ENCODE measurements at places on chromosomes 1 and 21.

- no peak for DNase-seq
These were observed 91.7 kb downstream of the COL24A1 start for GRCh38 chr1:86064899-86065298.

GRCh38 chr1:109263597-109264378, 14.4 kb downstream of the CELSR2 start:
- peak; percentile 57 for DNase-seq

DNA sequence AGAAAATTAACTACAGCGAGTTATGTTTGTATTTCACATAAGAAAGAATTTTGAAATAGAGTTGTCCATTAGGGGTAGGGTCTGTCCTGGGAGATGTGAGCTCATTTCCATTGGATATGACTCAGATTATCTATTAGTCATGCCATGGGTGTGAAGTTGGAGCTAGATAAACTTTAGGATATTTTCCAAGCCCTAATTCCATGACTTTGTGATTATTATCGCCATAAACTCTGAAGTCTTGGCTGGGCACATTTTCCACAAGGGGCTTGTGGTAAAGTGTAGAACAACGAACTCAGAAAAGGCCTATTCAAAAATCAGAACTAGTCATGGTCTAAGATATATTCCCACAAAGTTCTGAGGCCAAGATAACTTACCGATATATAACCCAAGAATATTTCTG, 396.6 kb downstream of the DPYD start:
- no peak for DNase-seq

DNA sequence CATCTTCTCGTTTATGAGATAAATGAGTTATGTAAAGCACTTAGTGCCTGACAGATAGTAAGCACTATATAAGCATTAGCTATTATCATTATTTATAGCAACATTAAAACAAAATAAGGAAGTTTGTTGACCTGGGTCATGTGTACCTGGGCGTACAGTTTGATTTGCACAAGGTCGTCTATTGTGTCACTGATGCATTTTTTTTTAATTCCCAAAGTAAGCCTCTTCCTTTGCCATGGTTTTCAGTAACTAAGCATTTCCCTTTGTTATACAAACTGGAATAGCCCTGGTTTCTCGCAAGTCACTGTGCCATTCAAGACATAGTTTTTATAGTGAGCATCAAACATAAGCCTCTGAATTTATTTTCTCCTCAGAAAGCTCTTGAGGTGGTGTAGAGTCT, 72.2 kb downstream of the CACHD1 start:
- DNase-seq = no peak

DNA sequence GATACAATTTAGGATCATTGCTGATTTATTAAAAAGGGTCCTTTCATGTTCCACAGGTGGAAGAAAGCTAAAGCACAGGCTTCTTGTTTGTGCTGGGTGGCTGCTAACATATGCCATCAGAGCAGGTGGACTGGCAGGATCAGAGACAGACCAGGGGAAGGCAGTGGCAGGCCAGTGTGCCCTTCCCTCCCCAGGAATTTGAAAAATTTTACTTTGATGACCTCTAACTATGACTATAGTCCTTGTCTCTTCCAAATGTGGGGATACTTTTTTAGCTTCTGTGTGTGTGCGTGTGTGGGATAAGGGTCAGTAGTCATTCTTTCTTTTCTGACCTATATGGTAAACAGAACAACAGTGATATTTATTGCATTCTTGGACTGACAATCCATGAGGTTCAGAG, 49.9 kb downstream of the LHX9 start:
- no peak for DNase-seq

DNA sequence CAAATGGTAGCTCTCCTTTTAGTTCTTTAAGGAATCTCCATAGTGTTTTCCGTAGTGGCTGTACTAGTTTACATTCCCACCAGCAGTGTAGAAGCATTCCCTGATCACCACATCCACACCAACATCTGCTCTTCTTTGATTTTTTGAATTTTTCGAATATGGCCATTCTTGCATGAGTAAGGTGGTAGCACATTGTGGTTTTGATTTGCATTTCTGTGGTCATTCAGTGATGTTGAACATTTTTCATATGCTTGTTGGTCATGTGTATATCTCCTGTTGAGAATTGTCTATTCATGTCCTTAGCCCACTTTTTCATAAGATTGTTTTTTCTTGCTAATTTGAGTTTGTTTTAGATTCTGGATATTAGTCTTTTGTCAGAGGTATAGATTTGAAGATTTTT, 84.6 kb upstream of the B3GALT2 start:
- no peak for DNase-seq

DNA sequence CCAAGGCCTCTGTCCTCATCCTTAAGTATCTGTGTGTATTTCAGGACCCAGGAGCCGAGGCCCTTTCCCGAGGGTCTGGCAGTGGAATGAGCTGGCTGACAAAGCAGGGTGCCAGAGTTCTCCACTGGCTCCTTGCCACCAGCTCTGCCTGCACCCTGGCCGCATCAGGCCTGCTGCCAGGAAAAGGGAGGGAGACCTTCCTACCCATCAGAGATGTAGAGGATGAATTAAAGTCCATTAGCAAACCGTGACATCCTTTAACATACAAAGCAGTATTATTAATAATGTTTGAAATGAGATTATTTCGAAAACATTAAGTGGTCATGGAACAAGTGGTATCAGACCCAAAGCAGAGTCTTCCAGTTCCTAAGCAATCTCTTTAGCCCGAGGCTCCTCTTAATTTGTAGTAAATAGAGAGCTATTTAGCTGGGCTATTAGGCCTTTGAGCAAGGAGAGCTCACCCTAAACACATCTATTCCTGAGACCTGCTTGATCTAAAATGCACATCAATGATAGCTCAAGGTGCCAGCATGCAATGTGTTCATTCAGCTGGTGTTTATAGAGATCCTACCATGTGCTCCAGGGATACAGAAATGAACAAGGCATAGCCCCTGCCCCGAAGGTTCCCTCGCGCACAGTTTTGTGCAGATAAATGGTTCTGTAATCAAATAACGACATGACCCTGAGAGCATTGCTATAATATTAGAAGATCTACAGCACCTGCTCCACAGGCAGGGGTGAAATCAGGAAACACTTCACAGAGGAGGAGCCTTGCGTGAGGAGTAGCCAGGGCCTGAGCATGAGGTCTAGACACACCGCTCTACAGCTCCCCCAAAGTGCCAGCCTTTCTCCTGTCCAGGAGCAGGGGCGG, 44.0 kb downstream of the FAM163A start:
- no peak for DNase-seq

DNA sequence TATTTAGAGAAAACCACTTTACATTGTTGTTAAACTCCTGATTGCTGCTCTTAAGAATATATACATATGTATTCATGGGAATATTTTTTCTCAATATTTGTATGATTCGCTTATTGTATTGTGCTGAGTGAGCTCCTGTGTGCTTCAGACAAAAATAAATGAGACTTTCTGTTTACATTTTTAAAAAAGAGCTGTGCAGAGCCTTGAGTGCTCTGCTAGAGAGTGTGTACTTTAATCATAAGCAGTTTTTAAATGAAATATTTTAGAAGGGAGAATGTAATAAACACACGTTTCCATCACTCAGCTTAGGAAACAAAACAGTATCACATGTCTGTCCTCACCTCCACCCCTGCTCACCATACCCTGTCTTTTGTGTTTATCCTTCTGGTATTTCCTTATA, 9.7 kb downstream of the PTPN14 start:
- no peak for DNase-seq

GRCh38 chr1:108636876-108637275, 24.0 kb downstream of the HENMT1 start:
- no peak for DNase-seq

- DNase-seq = no peak
These were observed 14.4 kb downstream of the PHLDA3 start for GRCh38 chr1:201454608-201455007.

- DNase-seq = no peak
These were observed 10.1 kb upstream of the TIAM1 start for GRCh38 chr21:31354122-31354521.

DNA sequence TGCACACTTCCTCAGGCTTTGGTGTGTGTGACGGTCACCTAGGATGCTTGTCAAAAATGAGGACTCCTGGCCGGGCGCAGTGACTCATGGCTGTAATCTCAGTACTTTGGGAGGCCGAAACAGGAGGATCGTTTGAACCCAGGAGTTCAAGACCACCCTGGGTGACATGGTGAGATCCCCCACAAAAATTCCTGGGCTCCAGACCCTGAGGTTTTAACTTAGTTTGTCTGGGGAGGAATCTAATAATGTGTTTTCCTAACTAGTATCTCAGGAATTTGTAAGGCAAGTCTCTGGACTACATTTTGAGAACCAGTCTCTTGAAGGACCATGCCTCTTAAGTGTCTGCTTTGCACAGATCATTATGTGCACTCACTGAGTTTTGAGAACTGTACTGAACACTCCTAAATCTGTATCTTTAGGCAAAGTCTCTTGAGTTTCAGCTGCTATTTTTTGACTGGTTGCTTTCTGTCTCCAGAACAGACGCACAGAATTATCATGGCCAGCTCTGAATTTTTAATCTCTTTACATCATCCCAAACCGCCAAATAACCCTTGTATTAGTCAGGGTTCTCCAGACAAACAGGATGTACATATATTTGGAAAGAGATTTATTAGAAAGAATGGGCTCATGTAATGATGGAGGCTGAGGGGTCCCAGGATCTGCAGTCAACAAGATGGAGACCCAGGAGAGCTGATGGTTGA, 45.5 kb upstream of the VANGL1 start:
- no peak for DNase-seq

DNA sequence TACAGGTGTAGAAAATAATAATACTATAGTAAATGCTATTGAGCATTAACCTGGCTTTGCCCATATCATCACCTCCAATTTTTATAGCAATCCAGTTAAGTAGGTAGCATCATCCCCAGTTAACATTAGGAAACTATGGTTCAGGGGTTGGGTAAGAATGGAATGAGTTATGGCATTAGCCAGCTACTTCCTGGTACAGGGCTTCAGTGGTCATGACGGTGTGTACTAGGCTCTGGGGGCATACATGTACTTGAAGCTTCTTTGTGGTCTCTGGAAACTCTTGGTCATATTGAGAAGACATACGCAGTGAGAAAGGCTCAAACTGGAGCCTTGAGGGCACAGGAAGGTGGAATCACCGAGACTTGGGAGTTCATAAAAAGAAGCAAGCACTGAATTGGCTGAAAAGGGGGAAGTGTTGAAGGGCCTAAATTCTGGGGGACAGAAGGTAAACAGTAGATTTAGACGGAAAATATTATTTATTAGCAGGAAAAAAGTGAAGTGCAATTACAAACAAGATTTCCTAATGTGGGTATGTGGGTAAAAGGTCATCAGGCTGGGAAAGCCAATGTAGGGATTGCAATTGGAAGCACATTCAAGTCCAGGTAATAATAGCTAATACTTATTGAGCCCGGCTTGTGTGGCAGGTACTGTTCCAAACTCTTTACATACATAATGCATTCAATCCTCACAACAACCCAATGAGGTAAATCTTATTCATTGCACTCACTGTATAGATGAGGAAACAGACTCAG, 114.2 kb upstream of the ATP1A1 start:
- DNase-seq = no peak

GRCh38 chr1:169141356-169141755, 34.9 kb downstream of the ATP1B1 start:
- no peak for DNase-seq

- DNase-seq = no peak
These were observed 16.6 kb downstream of the DDI2 start for GRCh38 chr1:15633756-15634420.

DNA sequence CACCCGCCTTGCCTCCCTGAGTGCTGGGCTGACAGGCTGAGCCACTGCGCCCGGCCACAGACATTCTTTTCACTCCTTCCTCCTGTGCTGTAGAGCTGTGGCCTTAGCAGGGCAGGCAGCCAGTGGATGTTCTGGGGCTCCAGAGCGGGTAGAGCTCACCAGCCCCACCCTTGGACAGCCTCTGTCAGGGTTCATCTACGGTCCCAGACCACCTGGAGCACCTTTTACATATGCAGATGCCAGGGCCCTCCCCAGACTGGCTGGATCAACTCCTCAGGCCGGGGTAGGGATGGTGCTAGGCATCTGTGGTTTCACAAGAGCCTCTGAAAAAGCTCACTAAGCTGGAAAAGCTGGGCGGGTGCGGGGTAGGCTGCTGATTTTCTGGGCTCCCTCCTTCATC, 4.6 kb downstream of the ATP13A2 start:
- no peak for DNase-seq

GRCh38 chr21:37392441-37392840, 25.9 kb downstream of the DYRK1A start:
- DNase-seq = no peak

DNA sequence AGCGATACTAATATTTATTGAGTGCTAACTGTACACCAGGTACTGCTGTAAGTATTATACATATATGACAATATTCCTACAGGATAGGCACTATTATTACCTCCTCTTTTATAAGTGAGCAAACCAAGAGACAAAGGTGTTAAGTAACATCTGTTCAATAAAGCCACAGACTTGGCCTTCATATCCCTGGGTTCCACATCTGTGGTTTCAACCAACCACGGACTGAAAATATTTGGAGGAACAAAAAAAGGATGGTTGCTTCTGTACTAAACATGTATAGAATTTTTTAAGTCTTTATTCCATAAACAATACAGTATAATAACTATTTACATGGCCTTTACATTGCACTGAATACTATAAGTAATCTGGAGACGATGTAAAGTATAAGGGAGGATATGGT, 95.1 kb downstream of the RERE start:
- no peak for DNase-seq

- DNase-seq = no peak
These were observed 34.7 kb downstream of the ZBTB17 start for GRCh38 chr1:15941044-15941840.

DNA sequence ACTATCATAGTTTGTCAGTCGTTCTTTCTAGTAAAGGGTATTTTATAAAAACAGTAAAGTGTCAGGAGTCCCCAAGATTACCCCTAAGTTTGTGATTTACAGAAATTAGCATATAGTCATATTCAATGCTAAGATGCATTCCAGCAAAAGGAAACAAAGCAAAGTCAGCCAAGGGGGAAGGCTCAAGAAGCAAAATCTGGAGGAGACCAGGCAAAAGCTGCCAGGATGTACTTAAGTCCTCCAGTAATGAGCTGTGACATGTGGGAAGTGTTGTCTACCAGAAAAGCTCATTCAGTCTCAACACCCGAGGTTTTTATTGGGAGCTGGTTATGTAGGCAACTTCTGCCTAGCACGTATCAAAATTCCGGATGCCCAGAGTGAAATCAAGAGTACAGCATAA, 373.4 kb upstream of the TMPRSS15 start:
- DNase-seq = no peak

GRCh38 chr1:234913771-234914170, 214.9 kb downstream of the TOMM20 start:
- DNase-seq = no peak

DNA sequence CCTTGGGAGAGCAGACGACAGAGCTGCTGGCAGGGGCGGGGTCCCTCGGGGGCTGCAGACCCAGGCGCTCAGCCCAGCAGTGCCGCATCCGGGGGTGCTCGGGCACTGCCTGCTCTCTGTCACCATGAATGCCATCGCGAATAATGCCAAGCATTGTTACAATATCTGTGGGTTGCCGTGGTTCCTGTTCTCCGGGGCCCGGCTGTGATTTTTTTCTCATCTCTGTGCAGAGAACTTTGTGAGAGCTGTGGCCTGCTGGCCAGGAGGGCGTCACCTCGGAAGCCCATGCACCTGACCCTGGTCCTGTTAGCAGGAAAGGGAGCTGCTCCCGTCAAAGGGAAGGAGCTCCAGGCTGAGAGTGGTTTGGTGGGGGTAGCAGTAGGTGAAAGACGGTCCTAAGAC, 70.4 kb downstream of the PRDM16 start:
- DNase-seq = no peak
